ENCODE measurements at places on chromosomes 5 and 9. TPM values are rescaled to one million over a fixed set of nuclear protein-coding genes. Genes with fewer than 3 reads are reported as not detected.
A peak's percentile ranks its signal among the peaks of the same experiment; 100 is the strongest.

- no peak for DNase-seq
Measured at GRCh38 chr5:34041247-34041972, 1.6 kb downstream of the C1QTNF3 start.

- DNase-seq: no peak
Measured at GRCh38 chr5:163815240-163815791, 309.9 kb downstream of the MAT2B start.

DNA sequence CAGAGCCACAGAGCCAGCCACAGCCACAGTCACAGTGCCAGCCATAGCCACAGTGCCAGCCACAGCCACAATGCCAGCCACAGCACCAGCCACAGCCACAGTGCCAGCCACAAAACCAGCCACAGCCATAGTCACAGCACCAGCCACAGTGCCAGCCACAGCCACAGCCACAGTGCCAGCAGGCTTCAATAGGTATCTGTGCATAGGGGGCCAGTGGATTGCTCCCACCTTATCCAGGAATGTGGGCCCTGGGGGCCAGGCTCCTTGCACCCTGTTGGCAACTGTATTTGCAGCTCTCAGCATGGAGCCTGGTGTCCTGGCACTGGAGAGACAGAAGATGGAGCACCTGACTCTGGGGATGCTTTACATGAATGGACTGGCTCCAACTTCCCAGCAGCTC is 111.7 kb upstream of the IRX2 start:
- no peak for DNase-seq

DNA sequence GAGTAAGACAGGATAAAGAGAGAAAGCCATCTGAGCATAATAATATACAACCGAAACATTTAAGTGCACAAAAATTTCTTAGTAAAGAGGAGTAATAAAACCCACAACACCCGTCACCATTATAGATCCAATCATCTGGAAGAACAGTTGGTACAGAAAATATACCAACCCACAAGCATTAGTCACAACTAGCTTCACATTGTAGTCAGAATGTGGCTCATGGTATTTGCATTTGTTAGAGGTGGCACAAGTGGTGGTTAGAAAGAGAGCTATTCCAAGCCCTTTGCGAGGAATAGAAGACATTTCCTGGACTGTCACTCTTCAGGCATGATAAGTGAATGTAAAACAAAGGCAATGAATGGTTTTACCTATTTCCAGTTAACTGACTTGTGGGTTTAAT is 677.5 kb upstream of the ST8SIA4 start:
- DNase-seq: no peak

- no peak for DNase-seq
Measured at GRCh38 chr5:172540099-172540870, 86.0 kb upstream of the SH3PXD2B start.

DNA sequence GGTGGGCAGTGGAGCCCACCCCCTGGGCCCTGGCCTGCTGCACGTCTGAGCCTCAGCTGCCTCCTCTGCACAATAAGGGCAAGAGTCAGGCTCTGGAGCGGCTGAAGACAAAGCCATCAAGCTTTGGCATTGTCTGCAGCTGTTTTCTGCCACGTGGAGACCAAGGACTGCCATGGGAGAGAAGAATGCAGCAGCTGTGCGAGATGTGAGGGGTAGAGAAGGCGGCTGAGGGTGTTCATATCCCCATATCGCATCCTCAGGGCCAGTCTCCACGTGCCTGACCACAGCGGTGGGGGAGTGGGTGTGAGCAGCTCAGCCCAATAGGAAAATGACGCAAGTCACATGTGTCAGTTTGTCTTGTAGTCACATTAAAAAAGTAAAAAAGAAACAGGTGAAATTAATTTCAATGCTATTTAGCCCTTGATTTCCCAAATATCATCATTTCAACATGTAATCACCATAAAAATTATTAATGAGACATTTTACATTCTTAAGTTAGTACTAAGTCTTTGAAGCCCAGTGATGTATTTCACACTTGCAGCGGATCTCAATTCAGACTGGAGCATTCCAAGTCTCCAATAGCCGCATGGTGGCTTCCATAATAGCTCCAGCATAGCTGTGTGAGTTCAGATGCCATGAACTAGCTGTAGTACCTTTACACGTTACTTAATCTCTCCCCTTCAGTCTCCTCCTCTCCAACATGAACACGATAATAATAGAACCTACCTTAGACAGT is 6.6 kb downstream of the C1QTNF2 start:
- DNase-seq: no peak

DNA sequence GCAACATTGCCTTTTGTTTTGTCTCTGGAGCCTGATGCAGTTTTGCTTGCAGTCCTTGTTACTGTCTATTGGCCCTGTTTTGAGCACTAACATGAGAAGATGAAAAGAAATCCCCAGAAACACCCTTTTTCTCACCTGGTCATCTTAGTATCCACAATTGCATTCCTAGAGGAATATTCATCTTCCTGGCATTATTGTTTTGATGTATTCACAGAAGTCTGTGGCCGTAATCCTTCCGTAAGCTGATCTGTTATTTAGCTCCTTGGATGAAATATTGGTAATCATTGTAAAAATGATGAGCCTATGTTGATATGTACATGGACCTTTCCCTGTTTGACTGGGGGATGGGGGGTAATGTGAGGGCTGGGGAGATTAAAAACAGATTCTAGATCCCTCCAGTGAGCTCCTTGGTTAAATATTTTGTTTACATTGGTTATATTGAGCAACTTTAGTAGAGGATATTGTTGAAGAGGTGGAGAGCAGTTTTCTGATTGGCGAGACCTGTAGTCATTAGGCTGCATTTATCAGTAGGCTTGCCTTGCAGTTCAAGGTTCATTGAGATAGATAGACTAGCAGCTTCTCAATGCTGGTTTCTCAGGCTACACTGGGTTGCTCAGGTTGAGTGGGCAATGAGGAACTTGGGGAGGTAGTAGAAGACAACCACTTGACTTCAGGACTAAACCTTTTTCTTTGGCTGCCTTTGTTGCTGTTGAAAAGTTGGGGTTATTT is 117.5 kb downstream of the MACIR start:
- DNase-seq: no peak

DNA sequence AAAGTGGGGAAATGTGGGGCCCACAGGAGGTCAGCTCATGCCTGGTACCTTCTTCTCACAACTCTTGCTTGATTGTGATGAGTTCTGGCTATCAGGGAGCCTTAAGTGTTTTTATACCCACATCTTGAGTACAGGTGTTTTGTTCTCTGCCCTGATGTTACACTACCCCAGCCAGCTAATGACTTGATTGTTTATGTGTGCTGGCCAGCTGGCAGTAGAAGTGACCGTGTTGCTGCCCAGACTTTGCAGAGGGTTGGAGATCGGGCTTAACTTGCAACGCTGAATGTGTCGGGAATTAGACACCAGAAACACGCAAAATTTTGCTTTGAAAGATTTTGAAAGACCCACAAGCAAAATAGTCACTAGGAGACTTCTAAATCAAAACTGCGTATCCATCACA is 16.9 kb upstream of the ZDHHC11B start:
- no peak for DNase-seq

DNA sequence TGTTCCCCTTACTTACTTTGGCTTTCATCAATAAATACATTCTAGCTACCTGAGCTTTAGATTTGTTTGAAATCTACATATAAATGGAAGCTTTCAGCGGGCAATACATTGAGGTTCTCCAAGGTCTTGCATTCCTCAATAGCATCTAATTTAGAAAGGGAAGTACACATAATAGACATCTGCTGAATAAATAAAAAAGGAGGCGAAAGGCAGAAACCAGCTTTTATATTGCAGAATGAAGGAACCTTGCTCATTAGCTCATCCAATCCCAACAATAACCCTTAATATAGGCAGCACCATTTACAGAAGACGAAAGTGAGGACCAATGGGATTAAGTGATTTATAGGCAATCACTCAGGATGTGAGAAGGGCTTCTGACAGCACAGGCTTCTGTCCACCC is 147.5 kb downstream of the MPDZ start:
- no peak for DNase-seq

DNA sequence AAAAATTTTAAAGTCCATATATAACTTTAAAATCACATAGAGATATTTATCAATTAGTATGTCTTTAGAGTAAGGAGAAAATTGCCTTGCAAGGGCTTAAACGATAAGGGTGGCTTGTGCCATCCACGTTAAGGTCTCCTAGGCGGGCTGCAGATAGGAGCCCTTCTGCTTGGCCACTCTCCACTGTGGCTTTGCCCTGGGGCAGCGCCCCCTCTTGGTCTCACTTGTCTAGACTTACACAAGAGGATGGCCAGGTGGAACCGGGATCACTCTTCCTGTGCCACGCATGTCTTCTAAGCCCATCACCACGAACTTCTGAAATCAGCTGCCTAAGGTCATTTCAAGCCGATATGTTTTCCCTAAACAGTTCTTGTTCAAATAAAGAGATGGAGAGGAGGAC is 2.9 kb downstream of the FPGS start:
- DNase-seq: peak; percentile 25

DNA sequence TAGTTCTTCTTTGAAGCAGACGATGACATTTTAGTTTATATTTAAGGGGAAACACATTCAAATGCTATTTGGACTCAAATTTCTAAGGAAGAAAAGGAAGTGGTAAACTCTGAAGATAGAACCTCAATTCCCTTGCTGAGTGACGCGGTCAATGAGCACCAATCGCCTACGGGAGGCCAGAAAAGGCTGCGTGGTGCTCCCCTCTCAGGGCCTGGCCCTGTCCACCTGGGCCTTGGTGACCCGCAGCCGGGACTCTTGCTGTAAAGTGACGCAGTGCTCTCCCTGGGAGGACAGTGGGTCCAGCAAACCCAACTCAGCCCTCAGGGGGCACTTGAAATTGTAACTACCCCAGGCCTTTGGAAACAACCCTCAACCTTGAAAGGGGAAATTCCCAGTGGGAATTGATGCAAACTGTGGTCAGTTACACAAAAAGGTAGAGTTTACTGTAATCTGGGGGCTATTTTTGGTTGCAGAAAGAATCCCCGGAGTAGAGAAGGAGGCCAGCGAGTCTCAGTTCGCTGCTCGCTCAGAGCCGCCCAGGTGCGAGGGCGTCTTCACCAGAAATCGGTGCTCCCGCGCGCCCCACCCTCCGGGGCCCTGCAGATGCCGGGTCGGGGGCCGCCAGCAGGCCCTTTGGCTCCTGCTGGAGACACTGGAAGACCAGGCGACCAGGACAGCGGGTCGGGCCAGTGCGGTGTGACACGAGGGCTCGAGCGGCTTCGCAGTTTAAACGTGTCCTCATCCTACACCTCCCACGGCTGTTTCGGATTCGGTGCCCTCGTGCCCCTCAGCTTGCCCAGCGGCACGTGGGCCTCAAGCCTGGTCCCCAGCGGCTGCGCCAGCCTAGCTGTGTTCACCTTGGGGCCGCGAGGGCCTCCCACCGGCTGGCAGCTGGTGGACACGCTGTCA is 1.4 kb upstream of the ANKRD33B start:
- DNase-seq: no peak

DNA sequence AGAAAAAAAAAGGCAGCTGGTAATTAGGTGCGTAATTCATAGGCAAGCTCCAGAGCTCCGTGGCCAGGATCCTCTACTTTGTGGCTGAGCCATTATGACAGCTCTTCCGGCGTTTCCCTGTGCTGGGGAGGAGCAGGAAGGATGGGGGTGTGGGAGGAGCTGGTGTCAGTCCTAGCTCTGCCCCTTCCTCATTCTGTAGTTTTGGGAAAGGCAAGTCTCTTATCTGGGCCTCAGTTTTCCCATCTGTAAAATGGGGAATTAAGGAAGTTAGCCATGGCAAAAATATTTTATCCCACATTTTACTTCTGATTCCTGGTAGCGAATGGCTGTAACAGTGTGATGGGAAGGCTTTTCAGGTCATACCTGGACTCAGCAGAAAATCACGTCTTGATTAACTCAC is 81.1 kb downstream of the SEC61B start:
- no peak for DNase-seq

- DNase-seq: no peak
Measured at GRCh38 chr5:16772556-16772955, 155.8 kb upstream of the RETREG1 start.

GRCh38 chr9:17888066-17888465 is 309.2 kb downstream of the SH3GL2 start:
- DNase-seq: no peak

GRCh38 chr9:87803623-87804345 is 77.9 kb downstream of the CTSL start:
- no peak for DNase-seq

DNA sequence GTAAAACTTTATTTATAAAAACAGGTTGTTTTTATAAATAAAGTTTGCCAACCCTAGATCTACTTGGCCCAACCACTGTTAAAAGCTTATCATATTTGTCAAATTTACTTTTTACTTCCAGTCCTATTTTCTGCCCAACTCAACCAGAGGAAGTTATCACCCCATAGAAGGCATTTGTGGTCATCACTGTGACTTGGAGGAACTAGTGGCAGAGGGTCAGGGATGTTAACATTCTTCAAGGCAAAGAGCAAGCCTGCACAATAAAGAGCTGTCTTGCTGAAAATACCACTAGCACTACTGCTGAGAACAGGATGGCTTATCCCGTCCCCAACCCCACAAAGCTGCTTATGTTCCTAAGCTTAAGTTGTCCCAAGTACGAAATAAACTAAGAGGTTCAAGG is 22.3 kb downstream of the TTC33 start:
- DNase-seq: no peak

GRCh38 chr5:126808521-126808988 is 31.6 kb downstream of the LMNB1 start:
- DNase-seq: no peak

DNA sequence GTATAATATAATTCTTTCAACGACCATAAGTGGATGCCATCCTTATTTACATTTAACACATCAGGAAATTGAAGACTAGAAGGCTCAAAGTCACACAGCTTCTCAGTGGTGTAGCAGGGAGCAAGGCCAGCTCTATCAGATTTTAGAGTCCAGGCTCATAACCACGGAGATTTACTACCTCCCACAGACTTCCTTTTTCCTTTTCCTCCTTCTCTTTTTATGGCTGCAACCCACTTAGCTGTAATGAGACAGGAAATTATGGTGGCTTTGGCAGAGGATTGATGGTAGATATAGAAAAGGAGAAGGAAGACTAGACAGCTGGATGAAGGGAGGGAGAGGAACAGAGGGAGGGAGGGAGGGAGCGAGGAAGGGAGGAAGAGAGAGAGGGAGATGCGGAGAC is 47.4 kb downstream of the SPEF2 start:
- DNase-seq: no peak

- DNase-seq: no peak
Measured at GRCh38 chr5:66232706-66233445, 88.8 kb downstream of the SREK1 start.

DNA sequence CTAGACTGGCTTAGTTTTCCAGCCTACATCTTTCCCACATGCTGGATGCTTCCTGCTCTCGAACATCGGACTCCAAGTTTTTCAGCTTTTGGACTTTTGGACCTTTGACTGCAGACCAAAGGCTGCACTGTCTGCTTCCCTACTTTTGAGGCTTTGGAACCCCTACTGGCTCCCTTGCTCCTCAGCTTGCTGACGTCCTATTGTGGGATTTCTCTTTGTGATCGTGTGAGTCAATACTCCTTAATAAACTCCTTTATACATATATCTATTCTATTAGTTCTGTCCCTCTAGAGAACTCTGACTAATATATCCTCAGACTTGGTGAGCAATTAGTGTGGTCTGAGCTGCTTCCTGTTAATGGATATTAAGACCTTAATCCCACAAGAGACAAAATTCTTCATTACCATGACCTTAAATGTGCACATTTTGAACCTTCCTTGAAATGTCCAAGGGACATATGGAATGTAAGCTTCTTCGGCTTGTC is 752.9 kb downstream of the CDH18 start:
- DNase-seq: no peak

- DNase-seq: peak; percentile 41
Measured at GRCh38 chr9:33044677-33045282, 19.7 kb downstream of the DNAJA1 start.

The SAXO1 gene
- not detected for total RNA-seq

The TMC1 gene
- total RNA-seq: not detected

The RNF180 gene
- total RNA-seq: 2.4 TPM

The LCN15 gene
- not detected for total RNA-seq

The CCL28 gene
- 12.2 TPM for total RNA-seq
